ENCODE measurements at places on chromosomes 13 and 19. TPM values are rescaled to one million over a fixed set of nuclear protein-coding genes. Genes with fewer than 3 reads are reported as not detected.

The KLK14 gene
- total RNA-seq, result 0.89 TPM

The ZNF66 gene
- total RNA-seq, result 1.5 TPM

The MTUS2 gene
- total RNA-seq, result 126 TPM

The CGB7 gene
- not detected for total RNA-seq

The ZNF709 gene
- 1.6 TPM for total RNA-seq

The SH2D3A gene
- 0.15 TPM for total RNA-seq

The PABPC3 gene
- 0.07 TPM for total RNA-seq

The GRIN2D gene
- total RNA-seq, result 0.17 TPM

The ACER1 gene
- not detected for total RNA-seq

The NALCN gene
- 7.9 TPM for total RNA-seq

The GARIN5A gene
- 1.2 TPM for total RNA-seq

The ZNF578 gene
- total RNA-seq, result 2.2 TPM

The CRB3 gene
- total RNA-seq, result not detected

The ZNF235 gene
- total RNA-seq, result 4.5 TPM

The GARIN5B gene
- not detected for total RNA-seq

The SHANK1 gene
- 0.32 TPM for total RNA-seq

The GDF15 gene
- total RNA-seq, result 0.27 TPM

The CLEC17A gene
- total RNA-seq, result not detected

DNA sequence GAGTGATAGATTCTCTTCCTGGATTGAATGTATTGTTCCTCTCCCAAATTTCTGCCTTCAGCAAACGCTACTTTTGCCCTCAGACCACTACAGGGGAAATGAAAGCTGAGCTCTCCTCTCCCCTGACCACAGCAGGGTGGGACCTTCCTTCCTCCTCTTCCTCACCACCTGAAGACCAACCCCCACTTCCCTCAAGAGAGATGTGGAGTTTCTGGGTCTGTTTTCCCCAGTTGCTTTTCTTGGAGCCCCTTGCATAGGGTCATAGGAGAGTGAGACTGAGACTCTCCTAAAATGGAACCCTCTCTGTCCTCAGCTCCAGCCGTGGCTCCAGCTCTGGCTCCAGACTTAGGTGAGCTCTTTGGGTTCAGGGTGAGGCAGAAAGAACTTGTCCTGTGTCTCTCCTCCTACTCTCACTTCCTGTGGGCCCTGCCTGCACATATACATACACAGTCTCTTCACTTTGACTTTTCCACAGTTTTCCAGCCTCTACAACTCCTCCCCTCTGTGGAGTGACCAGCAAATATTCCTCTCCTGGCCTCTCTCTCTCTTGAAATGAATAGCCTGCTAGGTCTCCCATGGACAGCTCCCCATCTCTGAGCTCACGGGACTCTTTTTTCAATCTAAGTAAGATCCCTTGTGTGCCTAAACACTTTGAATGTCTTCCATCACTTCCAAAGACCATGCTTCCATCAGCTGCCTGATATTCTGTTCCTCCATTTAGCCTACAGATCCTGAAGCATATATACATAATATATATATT lies 19.2 kb upstream of the ZNF175 start:
- no peak for DNase-seq

GRCh38 chr13:43083750-43084149 lies 60.4 kb downstream of the DNAJC15 start:
- no peak for DNase-seq

DNA sequence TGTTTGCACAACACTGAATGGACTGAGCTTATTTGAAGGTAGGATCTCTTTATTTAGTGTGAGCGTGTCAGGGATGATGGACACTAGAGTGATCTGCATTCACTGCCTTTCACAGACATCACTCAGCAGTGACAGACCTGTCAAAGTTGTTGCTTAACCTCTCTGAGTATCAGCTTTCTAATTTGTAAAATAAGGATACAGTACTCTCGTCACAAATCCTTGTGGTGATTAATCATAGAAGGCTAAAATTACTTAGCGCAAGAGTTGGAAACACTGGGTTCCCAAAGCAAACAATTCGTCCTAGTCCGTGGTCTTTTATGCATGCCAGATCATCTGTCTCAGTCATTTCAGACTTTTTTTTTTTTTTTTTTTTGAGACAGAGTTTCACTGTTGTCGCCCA lies 16.6 kb downstream of the CARD8 start:
- DNase-seq, result no peak

DNA sequence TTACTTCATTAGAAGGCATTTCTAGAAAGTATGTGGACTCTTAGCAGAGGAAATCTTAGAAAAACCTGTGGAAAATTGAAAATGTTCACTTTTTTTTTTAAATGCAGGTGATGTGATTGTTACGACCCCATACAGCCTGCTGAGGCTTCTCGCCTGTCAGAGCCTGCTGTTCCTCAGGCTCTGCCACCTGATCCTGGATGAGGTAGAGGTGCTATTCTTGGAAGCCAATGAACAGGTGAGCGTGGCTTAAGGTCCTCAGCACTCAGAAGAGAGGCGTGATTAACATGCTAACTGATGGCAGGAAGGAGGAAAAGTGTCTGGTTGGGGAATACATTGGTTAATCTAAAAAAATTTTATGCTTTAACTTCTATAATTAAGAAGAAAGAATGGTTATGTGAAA lies 71.4 kb downstream of the SLC7A9 start:
- DNase-seq, result no peak

GRCh38 chr19:47512183-47512947 lies 2.5 kb downstream of the NAPA start:
- DNase-seq, result no peak

DNA sequence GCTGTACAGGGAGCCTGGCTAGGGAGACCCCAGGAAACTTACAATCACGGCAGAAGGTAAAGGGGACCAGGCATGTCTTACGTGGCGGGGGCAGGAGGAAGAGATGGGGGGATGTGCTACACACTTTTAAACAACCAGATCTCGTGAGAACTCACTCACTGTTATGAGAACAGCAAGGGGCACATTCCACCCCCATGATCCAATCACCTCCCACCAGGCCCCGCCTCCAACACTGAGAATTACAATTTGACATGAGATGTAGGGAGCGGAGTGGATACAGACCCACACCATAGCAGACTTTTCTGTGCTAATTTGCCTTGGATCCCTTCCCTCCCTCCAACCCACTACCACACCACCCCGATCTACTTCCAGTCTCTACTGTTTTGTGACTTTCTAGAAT lies 106.7 kb upstream of the PEG3 start:
- DNase-seq, result no peak

- no peak for DNase-seq
Observed at GRCh38 chr13:48888613-48889012, 87.1 kb upstream of the FNDC3A start.

- no peak for DNase-seq
Observed at GRCh38 chr13:47094734-47095434, 198.0 kb upstream of the HTR2A start.

DNA sequence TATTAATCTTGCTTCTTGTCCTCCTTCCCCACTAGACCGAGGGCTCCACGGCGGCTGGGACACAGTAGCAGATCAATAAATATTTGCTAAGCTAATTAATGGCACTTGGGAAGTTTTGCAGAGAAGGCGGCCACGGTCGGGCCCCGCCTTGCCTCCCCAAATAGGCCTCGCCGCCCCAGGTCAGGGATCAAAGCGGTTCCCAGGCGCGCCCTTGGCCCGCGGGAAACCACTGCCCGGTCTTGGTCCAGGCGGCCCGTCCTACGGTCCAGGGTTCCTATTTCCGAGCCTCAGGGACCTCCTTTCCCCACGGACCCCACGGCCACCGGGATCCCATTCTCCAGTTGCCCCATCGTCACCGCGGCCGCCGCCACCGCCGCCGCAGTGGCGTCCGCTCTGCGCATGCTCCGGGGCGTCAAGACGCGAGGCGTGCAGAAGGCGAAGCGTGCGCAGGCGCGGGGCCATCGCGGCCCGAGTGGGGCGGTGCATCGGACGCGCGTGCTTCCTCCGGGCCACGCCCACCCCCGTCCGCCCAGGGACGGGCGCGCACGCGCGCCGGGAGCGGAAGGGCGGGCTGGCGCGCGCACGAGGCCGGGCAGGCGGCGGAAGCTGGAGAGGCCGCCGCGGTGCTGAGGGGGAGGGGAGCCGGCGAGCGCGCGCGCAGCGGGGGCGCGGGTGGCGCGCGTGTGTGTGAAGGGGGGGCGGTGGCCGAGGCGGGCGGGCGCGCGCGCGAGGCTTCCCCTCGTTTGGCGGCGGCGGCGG lies at the start of gene SMARCA4:
Gene SMARCA4 (plus strand): TSS at position 717 of the 759 bp plus-strand sequence. CDS start 23,122 bp downstream, outside the sequence.
- DNase-seq, result peak; percentile 100

- no peak for DNase-seq
Observed at GRCh38 chr13:30526612-30527495, 61.1 kb upstream of the HMGB1 start.

DNA sequence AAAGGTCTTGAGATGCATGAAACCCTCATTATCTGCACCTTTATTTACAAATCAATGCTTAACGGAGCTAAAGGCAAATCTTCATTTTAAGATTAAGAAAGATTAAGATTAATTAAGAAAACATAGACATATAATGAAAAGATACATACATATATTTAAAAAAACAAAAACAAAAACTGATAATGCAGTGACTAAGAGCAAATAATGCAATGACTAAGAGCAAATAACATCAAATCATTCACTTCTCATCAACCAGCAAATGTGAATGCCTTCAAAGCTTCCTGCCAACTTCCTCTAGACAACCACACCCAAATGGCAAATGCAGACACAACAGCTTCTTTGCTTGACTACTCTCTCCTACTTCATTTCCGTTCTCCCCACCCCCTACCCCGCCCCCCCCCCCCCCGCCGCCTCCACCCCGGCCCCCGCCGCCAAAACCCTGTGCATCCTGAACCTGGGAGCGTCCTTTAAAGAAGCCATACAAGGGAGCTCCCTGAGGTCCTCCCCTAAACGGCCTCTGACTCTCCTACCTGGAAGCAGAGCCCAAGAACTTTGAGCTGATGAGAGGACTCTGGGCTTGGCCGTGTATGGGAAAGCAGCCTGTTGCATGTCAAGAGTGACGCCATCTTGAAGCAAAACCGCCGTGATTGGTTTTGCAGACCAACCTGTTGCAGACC lies 24.5 kb downstream of the TEX101 start:
- no peak for DNase-seq

- DNase-seq, result no peak
Observed at GRCh38 chr13:46213242-46213641, 1.5 kb downstream of the LRRC63 start.

GRCh38 chr19:45448887-45449299 lies 18.9 kb upstream of the FOSB start:
- no peak for DNase-seq

GRCh38 chr13:43411741-43412140 lies 375.0 kb downstream of the ENOX1 start:
- peak; percentile 70 for DNase-seq

GRCh38 chr13:85828094-85828684 lies 29.0 kb upstream of the SLITRK6 start:
- no peak for DNase-seq

- no peak for DNase-seq
Observed at GRCh38 chr19:19270749-19271571, 2.1 kb downstream of the TM6SF2 start.

- DNase-seq, result no peak
Observed at GRCh38 chr19:4504297-4504701, 14.0 kb downstream of the PLIN4 start.

DNA sequence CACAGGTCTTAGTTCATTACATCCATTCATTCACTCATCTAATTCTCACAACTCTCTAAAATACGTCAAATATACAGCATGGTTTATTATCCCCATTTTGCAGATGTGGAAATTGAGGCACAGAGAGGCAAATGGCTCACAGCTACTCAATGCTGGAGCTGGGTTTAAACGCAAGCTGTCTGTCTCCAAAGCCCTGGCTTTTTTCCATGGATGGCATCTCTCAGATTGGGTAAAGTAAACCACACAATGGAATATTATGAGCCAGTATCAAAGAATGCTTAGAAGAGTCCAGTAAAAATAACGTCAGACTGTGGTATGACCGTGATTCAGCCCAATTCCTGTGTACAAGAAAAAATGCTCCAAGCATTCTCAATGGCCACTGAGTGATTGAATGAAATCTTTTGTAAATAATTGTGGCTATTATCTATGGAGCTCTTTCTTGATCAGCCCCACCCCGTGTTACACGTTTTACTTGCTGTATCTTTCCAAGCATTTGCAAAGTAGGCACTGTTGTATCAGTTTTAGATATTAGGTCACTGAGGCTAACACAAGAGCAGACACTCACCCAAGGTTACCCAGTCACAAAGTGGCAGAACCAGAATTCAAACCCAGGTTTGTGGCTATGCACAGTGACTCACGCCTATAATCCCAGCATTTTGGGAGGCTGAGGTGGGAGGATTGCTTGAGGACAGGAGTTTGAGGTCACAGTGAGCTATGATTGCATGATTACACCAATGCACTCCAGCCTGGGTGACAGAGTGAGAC lies 5.5 kb upstream of the ACP7 start:
- DNase-seq, result no peak

GRCh38 chr19:4278010-4278409 lies 1.1 kb upstream of the SHD start:
- DNase-seq, result no peak

GRCh38 chr19:2887391-2887914 lies 13.3 kb upstream of the ZNF57 start:
- no peak for DNase-seq

DNA sequence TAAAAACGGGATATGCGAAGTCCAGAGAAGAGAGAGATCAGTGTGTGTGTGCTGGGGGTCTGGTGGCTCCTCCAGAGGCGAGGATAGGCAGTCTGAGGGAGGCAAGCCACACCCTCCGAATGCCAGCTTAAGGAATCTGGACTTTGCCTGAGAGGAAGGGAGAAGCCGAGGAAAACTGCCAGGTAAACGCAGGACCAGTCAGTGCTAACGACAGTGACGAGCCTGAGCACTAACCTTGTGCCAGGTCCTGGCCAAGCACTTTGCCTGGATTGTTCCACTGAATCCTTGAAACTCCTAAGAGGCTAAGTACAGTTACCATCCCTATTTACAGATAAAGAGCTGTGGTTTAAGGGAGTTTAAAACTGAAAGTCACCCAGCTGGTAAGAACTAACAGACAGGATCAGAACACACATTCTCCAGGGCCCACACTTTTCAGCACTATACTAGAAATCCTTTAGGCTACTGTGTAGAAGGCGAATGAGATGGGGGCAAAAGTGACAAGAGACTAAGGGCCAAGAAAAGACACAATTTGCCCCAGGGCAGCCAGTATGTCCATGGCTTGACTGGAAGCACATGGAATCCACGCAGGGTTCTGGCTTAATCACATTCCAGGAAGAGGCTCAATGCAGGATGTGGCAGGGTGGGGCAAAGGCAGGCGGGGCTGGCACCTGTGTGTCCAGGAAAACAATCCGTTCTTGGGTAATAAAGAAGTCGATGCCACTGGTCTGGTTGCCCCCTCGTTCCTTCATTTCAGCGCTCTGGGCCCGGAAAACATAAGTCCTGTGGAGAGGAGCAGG lies 15.1 kb downstream of the SMG9 start:
- DNase-seq, result no peak

GRCh38 chr19:46866407-46867136 lies 5.8 kb downstream of the ARHGAP35 start:
- no peak for DNase-seq

All from left ventricle myocardium superior (tissue), 1 donor.